GM06990 (cell line): ENCODE measurements at places on chromosomes 1 and 21.

GRCh38 chr1:184605941-184606340 lies 148.7 kb downstream of the EDEM3 start:
- DNase-seq, result no peak

GRCh38 chr21:45388011-45388521 lies 16.9 kb upstream of the COL18A1 start:
- DNase-seq, result no peak

- DNase-seq, result no peak
Observed at GRCh38 chr1:87787551-87787950, 458.9 kb downstream of the LMO4 start.

GRCh38 chr1:197782722-197783360 lies 7.6 kb upstream of the DENND1B start:
- DNase-seq, result no peak

GRCh38 chr21:8989261-8989711 lies 1532.1 kb upstream of the TPTE start:
- no peak for DNase-seq

DNA sequence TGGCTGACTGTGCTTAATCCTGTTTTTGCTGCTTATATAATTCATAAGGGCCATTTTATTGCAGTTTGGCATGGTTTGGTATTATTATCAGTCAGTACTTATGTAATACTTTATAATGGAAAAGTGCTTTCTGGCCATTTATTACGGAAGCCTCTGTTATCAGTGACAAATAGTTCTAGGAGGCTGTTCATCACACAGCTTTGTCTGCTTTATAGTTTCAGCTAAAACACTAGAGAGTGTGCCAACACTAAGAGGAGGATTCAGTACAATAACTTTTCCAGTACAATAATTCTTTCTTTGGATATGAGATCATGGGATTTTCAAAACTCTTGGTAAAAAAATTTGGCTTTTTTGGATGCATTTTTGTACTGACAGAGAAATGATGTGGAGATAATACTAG lies 102.9 kb upstream of the PTGFR start:
- DNase-seq, result no peak
